SK-N-SH (cell line): ENCODE measurements at places on chromosomes 16 and 17.

GRCh38 chr17:56165072-56165641, 11.9 kb downstream of the ANKFN1 start:
- no peak for DNase-seq

GRCh38 chr17:81914103-81914850, 3.1 kb upstream of the PCYT2 start:
- no peak for DNase-seq

- no peak for DNase-seq
These were observed 98.9 kb downstream of the PRKCB start for GRCh38 chr16:23934610-23935236.

DNA sequence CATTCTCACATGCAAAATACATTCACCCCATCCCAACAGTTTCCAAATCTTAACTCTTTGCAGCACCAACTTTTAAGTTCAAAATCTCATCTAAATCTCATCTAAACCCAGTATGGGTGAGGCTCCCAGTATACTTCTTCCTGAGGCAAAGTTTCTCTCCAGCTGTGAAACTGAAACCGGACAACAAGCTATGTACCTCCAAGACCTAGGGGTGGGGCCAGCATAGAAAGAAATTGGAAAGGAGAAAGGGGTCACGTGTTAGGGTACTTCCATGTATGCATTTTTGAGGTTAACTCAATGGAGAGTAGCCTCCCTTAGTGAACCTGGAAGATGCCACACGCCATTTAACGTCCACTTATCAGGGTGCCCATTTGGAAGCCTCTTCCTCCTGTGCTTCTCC, 23.9 kb upstream of the LRRC75A start:
- no peak for DNase-seq

- no peak for DNase-seq
These were observed 5.0 kb upstream of the SRL start for GRCh38 chr16:4246777-4247459.

DNA sequence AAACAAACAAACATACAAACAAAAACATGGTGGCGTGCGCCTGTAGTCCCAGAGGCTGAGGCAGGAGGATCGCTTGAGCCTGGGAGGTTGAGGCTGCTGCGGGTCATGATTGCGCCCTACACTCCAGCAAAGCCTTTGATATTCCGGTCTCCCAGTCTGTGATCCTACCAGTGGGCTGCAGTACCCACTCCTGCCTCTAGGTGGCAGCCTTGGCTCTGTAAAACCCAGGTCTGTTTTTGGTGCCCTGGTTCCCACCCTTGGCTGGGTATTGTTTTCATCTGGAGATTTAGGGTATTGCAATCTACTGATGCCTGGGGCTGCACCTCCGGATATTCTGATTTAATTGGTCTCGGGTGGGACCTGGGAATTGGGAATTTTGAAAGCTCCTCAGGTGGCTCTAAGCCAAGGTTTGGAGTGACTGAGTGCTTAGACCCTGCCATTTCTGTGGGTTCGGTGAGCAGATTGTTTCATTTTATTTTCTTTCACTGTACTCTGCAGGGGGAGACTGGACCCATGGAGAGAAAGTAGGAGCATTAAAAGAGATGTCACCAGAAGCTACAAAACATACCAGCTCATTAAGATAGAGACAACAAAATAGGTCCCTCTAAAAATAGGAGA, 40.5 kb downstream of the MYH3 start:
- DNase-seq = peak; percentile 80

DNA sequence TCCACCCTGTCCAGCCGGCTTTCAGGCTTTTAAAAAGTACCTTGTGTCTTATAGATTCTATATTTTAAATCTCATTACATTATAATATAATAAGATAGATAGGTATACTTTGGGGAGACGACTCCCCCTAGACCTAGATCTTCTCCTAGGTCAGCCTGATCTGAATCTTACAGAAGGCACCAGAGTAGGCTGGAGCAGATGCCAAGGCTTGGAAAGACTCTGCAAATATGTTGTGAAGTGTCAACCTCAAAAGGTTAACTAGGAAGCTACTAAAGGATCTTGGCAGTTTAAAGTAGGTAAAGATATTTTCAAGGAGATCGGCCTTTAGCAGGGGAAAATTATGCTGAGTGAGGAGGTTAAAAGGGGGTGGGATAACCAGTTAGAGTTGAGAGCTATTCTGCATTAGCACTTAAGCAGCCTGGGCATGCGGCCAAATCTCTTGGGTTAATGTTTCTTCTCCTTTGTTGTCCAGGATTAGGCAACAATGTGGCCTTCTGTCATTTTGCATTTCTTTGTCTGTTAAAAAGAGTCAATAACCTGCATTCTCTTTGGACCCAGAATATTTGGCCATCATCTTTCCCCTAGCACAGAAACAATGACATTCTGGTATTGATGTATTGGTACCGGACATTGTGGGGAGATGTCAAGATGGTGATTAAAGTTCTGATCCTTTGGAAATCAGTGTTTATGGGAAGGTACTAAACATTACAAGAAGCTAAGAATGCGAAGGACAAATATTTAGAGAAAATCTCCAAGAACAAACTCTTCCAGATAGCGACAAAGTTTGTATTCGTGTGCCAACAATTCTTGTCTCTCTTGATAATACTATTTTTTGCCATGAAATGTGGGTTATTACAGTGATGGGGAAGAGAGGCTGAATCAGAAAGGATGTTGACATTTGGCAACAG, 51.2 kb upstream of the DHX40 start:
- DNase-seq = peak; percentile 68

DNA sequence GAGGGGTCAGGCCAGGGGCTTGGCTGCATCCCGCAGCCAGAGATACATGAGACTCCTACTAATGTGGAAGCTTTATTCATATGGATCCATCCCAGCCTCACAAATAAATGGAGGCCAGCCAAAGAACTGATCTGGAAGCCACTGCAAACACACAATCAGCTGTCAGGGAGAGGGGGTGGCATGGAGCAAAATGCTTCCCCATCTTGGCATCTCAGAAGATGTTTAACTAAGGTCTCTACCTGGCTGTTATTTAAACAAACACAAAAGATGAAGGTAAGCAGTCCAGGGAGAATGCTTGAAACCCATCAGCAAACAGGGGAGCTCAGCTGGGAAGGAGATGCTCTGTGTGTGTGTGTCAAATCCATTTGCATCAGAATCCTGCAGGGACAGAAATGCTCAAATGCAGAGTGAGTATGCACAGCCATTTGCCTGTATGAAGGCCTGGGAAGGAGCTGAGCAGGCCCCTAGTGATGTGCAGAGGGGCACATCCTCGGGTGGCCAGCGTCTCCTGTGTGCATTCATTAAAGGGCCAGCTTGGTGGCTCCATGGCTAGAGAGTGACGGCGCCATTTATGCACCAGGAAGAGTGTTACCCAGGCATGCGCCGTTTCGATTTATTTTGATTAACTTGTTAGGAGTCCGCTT, 34.2 kb upstream of the IRX3 start:
- no peak for DNase-seq

- no peak for DNase-seq
These were observed 59.0 kb downstream of the VMP1 start for GRCh38 chr17:59766491-59766890.

GRCh38 chr16:83973581-83974385, 5.7 kb downstream of the NECAB2 start:
- DNase-seq = no peak

- peak; percentile 73 for DNase-seq
These were observed 498 bp downstream of the LRRC37B start for GRCh38 chr17:32007463-32008298.

DNA sequence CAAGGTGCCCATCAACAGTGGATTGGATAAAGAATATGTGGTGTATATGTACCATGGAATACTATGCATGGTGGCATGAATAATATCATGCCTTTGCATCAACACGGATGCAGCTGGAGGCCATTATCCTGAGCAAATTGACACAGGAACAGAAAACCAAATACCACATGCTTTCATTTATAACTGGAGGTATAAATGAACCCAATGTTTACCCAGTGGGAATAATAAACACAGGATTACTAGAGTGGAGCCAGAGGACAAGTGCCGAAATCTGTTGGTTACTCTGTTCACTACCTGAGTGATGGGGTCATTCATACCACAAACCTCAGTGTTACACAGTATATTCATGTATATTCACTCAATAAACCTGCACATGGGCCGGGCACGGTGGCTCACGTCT, 125.2 kb downstream of the CDH11 start:
- DNase-seq = no peak

- no peak for DNase-seq
These were observed 102.3 kb downstream of the ZFHX3 start for GRCh38 chr16:72945611-72946010.

- no peak for DNase-seq
These were observed 17.8 kb upstream of the MPHOSPH6 start for GRCh38 chr16:82187829-82188228.

DNA sequence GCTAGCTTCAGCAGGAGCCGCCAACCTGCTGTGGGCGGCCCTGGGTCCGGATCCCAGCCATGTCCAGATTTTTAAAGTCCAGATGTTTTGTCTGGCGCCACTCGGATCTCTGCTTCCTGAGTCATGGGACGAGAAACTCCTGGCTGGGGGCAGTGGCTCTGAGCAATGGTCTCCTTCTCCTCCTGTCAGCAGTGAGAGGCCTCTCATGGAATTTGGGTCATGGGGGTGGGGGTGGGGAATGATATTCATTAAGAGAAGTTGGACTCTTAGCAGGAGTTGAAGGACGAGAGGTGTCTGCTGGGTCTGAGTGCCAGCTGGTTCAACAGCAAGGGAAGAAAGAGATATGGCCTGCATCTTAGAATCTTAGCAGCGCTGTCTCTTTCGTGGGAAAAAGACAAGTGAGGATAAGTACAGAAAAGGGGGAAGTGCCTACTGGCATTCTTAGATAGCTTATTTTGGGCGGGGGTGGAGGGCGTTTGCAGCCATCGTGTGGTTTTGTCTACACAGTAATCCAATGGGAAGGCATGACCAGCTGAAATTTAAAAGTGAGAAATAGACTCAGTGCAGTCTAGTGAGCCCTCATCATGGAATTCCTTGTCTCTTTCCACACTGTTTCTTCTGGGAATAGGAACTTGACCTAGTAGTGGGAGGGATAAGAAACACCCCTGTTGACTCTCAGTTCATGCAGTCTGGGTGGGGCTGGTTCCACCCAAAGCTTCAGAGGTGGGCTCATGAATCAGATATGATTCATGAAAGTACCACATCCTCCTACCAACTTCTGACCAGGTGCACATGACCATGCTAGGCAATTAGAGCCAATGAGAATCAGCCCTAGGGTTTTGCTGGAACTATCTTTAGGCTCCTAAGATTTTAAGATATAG, 80.5 kb downstream of the MYH13 start:
- DNase-seq = no peak

DNA sequence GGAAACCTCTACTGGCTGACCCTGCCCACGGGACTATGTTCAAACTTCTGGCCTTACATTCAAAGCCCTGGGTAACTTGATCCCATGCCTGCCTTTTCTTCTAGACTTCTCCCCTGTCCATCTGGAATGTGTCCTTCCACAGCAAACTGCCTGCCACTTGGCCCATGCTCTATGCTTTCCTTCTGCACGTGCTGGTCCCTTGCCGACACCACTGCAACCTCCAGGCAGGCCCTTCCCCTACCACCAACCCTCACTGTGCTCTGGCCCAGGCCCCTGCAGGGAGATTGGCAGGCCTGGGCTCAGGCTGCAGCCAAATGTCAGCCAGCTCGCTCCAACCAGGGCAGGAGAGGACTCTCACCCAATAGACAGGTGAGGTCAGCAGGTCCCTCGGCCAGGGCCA, 11.0 kb downstream of the HSD11B2 start:
- DNase-seq = no peak

- DNase-seq = no peak
These were observed 72.1 kb upstream of the HNF1B start for GRCh38 chr17:37816950-37817349.

DNA sequence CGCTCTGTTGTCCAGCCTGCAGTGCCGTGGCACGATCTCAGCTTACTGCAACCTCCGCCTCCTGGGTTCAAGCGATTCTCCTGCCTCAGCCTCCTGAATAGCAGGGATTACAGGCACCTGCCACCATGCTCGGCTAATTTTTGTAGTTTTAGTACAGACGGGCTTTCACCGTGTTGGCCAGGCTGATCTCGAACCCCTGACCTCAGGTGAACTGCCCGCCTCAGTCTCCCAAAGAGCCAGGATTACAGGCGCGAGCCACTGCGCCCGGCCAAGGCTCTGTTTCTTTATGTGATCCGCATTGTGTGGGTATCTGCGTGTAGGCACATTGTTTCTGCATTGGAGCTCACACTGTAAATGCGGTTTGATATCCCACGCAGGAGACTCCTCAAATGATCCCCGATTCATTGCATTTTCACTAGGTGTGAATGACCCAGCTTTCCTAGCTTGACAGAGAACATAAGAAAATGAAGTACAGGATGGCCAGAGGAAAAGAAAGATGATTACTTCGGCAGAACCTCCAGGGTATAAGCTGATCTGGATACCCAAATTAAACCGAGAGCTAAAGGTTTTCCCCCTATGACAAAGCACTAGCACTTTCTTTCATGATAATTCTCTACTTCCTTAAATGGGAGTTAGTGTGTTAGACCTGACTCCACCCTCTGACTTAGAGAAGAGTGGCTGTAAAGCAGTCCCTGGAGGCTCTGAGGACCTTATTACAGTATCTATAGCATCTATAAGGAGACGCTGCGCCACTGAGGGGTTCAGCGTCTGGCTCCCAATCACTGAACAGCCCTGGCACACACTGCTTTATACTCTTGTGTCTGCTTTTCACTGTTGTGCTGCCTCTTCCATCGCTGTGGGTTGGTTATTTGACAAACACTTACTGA, 17.3 kb downstream of the COTL1 start:
- DNase-seq = no peak

- DNase-seq = no peak
These were observed 61.6 kb downstream of the RPGRIP1L start for GRCh38 chr16:53642094-53642493.

DNA sequence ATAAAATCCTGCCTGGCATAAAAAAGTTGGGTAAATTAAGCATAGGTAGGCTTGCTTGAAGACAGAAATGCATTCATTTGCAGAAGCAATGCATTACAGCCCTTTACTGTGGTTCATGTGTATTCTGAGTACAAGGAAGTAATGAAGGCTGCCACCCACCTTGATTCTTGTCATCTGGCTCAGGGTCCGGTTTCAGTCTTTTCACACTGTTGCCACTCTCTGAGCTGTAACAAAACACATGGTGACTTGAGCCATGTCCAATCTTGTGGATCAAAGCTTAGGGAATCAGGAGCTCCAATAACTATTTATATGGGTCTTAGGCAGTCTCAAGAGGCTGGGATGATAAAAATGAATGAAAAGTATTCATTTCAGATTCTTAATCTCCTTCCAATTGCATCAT, 22.0 kb downstream of the PSME3IP1 start:
- DNase-seq = no peak
